ENCODE measurements at places on chromosomes 1 and 21. TPM values are rescaled to one million over a fixed set of nuclear protein-coding genes. Genes with fewer than 3 reads are reported as not detected.

DNA sequence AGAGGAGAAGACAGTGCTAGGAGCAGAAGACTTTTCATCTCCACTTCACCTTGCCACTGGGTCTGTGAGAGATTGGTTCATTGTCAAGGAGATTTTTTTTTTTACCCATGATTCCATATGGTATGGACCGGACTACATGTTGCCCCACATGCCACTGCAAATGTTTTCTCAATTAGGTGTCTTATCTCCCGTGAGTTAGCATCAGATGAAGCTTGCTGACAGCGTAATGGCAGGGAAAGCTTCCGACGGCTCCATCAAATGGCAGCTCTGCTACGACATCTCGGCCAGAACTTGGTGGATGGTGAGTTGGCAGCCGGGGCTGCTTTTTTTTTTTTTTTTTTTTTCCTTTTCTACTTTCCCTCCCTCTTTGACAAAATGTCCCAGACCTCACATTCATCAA, 217.2 kb upstream of the NFIA start:
- peak overlapping the region; percentile 86 for H3K27ac ChIP-seq
- peaks cover 18% of the 10 kb centered on the region for H3K4me1 ChIP-seq
- H3K36me3 ChIP-seq: no peaks in the 10 kb centered on the region
- DNase-seq: peak; percentile 40

- H3K4me1 ChIP-seq: peaks cover 7% of the 10 kb centered on the region
- H3K36me3 ChIP-seq: no peaks in the 10 kb centered on the region
- DNase-seq: peak; percentile 86
- H3K27me3 ChIP-seq: no peaks in the 10 kb centered on the region
- H3K27ac ChIP-seq: peak overlapping the region; percentile 54
Observed at GRCh38 chr1:66758241-66758755, 6.0 kb downstream of the DYNLT5 start.

SMAP2 gene
- total RNA-seq: 14.0 TPM

A3GALT2 gene
- total RNA-seq: not detected

RGL1 gene
- total RNA-seq: 28.3 TPM

SLC2A5 gene
- total RNA-seq: 4.5 TPM

DNA sequence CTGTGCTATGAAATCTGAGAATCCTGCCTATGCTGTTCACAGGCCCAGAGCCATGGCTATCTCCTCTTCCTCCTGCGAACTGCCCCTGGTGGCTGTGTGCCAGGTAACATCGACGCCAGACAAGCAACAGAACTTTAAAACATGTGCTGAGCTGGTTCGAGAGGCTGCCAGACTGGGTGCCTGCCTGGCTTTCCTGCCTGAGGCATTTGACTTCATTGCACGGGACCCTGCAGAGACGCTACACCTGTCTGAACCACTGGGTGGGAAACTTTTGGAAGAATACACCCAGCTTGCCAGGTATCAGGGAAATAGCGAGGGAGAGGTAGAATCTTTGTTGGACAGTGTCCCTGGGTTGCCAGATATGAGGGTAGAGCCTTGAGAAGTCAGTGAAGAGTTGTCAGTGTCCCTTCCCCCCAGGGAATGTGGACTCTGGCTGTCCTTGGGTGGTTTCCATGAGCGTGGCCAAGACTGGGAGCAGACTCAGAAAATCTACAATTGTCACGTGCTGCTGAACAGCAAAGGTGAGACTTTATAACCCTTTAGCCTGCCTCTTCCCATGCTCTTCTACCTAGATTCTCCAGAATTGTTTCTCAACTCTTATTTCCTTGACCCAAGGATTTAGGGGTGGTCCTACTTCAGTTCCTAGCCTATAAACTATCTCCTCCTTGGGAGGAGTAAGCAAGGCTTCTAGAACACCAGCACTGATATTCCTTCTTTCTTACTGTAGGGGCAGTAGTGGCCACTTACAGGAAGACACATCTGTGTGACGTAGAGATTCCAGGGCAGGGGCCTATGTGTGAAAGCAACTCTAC, 1.4 kb downstream of the NIT1 start:
- H3K4me3 ChIP-seq: no peak overlapping the region
- peaks cover 50% of the 10 kb centered on the region for H3K36me3 ChIP-seq
- H3K27ac ChIP-seq: peak overlapping the region; percentile 98

TSPAN1 gene
- total RNA-seq: not detected

DNA sequence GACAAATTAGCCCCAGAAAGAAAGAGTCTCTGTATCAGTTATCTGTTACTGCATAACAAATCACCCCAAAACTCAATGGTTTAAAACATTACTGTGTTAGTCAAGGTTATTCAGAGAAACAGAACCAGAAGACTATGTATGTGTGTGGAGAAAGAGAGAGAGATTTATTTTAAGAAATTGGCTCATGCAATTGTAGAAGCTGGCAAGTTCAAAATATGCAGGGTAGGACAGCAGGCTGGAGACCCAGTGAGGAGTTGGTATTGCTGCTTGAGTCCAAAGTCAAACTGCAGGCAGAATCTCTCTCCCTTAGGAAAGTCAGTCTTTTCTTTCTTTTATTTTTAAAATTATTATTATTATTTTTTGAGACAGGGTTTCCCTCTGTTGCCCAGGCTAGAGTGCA, 50.2 kb upstream of the TNR start:
- peak overlapping the region; percentile 64 for H3K27ac ChIP-seq
- DNase-seq: peak; percentile 20
- H3K36me3 ChIP-seq: no peaks in the 10 kb centered on the region
- peaks cover 19% of the 10 kb centered on the region for H3K4me1 ChIP-seq

- H3K4me3 ChIP-seq: peak overlapping the region; percentile 17
- H3K36me3 ChIP-seq: no peaks in the 10 kb centered on the region
- H3K27ac ChIP-seq: no peak overlapping the region
- H3K27me3 ChIP-seq: peaks cover 89% of the 10 kb centered on the region
Observed at GRCh38 chr1:156435545-156436140, 64.9 kb downstream of the MEF2D start.

DNA sequence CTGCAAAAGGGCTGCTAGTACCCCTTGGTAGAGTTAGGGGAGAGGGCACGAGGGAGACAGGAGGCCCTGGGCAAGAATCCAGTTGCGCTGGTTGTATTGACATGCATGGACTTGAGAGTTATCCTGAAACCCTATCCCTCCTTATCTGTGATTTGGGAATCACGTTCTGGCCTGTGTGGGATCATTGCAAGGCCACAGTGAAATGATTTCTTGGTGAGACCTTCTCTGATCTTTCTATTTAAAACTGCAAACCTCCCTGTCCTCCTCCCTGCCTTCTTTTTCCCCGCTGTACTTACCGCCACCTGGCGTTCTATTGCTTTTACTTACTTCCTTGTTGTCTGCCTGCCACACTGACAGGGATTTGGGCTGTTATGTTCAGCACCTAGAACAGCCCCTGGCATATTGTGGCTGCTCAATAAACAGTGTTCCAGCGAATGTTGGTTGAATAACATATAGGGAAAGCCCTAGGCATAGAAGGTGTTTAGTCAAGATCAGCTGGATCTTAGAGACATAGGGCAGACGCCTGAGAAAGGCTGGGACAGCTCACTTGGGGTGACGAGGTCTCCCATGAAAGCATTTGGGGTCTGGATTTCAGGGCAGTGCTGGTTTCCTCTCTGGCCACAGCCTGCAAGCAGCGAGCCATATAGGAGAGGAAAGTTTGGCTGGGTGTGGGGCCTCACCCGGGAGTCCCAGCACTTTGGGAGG, 25.6 kb downstream of the ALPL start:
- peak; percentile 50 for DNase-seq
- H3K4me3 ChIP-seq: no peak overlapping the region
- H3K27me3 ChIP-seq: peaks cover 36% of the 10 kb centered on the region
- H3K27ac ChIP-seq: no peak overlapping the region
- peaks cover 8% of the 10 kb centered on the region for H3K4me1 ChIP-seq

DNA sequence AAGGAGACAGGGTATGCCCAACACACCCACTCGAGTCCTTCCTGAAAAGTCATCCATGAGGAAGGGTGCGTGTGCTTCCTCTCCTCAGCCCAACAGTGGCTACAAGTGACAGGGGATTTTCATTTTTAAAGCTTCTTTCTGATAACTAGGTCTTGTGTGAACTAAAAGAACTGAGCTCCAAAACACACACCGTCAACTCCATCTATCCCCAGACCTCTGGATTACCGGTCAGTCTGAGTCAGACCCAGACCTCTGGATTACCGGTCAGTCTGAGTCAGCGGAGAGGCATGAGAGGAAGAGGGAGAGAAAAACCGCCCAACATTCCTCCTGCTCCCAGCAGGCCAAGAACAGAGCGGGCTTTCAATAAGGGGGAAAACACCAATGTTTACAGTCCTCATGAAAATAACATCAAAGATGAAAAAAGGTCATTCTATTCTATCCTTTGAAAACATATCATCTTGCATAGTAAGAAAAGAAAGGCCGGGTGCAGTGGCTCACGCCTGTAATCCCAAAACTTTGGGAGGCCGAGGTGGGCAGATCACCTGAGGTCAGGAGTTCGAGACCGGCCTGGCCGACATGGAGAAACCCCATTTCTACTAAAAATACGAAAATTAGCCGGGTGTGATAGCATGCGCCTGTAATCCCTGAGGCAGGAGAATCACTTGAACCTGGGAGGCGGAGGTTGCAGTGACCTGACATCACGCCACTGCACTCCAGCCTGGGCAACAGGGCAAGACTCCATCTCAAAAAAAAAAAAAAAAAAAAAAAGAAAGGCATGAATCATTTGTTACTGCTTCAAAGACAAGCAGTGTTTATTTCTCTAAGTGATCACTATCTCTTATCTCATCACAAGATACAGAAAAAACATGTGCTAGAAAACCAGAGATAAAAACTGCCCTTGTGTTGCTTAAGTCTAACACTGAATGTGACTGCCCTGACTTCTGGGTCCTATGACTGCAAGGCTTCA, 3.4 kb downstream of the PTTG1IP start:
- H3K27me3 ChIP-seq: peaks cover 9% of the 10 kb centered on the region
- H3K27ac ChIP-seq: peak overlapping the region; percentile 43
- no peak overlapping the region for H3K4me3 ChIP-seq
- peaks cover 9% of the 10 kb centered on the region for H3K36me3 ChIP-seq
- peaks cover 56% of the 10 kb centered on the region for H3K4me1 ChIP-seq

- no peak overlapping the region for H3K4me3 ChIP-seq
- peaks cover 4% of the 10 kb centered on the region for H3K4me1 ChIP-seq
- H3K27me3 ChIP-seq: peaks cover 6% of the 10 kb centered on the region
- no peak for DNase-seq
- H3K36me3 ChIP-seq: no peaks in the 10 kb centered on the region
Observed at GRCh38 chr21:35039595-35040289, 9.4 kb downstream of the RUNX1 start.

- DNase-seq: peak; percentile 2
- no peak overlapping the region for H3K4me3 ChIP-seq
- no peaks in the 10 kb centered on the region for H3K4me1 ChIP-seq
- no peak overlapping the region for H3K27ac ChIP-seq
- H3K27me3 ChIP-seq: no peaks in the 10 kb centered on the region
Observed at GRCh38 chr1:196723325-196724185, 51.1 kb upstream of the CFHR3 start.

GRCh38 chr1:171566467-171566866, 55.6 kb upstream of the MYOCOS start:
- no peak overlapping the region for H3K4me3 ChIP-seq
- no peaks in the 10 kb centered on the region for H3K27me3 ChIP-seq
- peaks cover 28% of the 10 kb centered on the region for H3K36me3 ChIP-seq
- no peaks in the 10 kb centered on the region for H3K4me1 ChIP-seq
- DNase-seq: peak; percentile 11
- no peak overlapping the region for H3K27ac ChIP-seq

LCE3E gene
- total RNA-seq: not detected

DNA sequence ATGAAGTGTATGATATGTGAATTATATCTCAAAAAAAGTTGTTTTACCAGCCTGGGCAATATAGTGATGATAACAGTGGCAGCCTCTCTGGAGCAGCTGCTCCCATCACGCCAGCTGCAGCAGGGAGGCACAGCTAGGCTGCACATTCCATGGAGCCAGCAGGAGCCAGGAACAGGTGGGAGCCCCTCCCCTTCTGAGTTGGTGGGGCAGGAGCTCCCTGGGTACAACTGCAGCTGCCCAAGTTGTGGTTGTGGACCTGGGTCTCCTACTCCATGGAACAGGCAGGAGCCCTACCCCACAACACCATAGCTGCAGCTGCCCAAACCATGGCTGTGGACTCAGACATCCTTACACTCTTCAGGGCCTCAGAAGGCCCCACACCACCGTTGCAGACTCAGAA, 21.7 kb upstream of the FNBP1L start:
- peaks cover 5% of the 10 kb centered on the region for H3K4me1 ChIP-seq
- no peaks in the 10 kb centered on the region for H3K36me3 ChIP-seq
- DNase-seq: peak; percentile 63

AP4B1 gene
- 20.2 TPM for total RNA-seq

DNA sequence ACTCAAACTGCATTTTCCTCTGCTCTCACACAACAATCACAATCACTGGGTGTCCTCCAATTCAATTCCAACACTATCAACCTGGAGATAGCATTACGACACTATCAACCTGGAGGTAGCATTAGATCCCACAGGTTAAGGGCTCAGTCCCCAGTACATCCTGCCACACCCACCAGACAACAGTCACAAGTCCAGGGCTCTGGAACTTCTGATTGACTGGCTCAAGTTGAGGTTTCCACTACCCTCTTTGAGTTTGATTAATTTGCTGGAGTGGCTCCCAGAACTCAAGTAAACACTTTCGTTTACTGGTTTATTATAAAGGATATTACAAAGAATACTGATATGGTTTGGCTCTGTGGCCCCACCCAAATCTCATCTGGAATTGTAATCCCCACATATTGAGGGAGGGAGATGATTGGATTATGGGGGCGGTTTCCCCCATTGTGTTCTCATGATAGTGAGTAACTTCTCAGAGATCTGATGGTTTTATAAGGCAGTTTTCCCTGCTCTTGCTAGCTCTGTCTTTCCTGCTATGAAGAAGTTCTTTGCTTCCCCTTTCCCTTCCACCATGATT, 49.6 kb upstream of the ARHGAP29 start:
- no peak overlapping the region for H3K27ac ChIP-seq
- H3K4me3 ChIP-seq: no peak overlapping the region
- H3K4me1 ChIP-seq: no peaks in the 10 kb centered on the region
- no peak for DNase-seq
- no peaks in the 10 kb centered on the region for H3K27me3 ChIP-seq

ADSS2 gene
- total RNA-seq: 15.4 TPM

- no peak overlapping the region for H3K27ac ChIP-seq
- no peaks in the 10 kb centered on the region for H3K27me3 ChIP-seq
- H3K36me3 ChIP-seq: no peaks in the 10 kb centered on the region
- peaks cover 3% of the 10 kb centered on the region for H3K4me1 ChIP-seq
Observed at GRCh38 chr1:116462722-116463121, 89.7 kb downstream of the ATP1A1 start.

DNA sequence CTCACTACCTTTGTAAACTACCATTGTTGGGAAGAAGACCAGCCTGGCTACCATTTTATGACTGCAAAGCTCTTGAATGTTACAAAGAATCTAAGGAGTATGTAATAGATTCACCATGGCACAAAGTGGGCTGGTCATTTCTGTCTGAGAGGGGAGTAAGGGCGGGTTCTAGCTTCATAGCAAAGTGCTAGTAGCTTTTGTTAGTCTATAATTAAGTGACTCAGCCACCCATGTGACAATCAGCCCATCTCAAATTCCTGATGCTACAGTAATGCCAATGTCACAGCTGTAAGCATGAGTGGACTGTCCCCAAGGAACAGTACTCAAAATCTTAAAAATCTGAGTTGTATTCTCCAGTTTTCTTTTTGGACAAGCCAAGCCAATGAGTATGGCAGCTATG, 15.4 kb upstream of the OTUD3 start:
- no peaks in the 10 kb centered on the region for H3K36me3 ChIP-seq
- no peaks in the 10 kb centered on the region for H3K4me1 ChIP-seq
- H3K27ac ChIP-seq: no peak overlapping the region
- no peak for DNase-seq
